Activated CD8-positive, alpha-beta T cell treated with anti-CD3 and anti-CD28 coated beads for 36 hours (primary cell): ENCODE measurements at places on chromosomes 3 and 15. TPM values are rescaled to one million over a fixed set of nuclear protein-coding genes. Genes with fewer than 3 reads are reported as not detected.

GRCh38 chr3:10247679-10248183 is 528 bp upstream of the TATDN2 start:
- peaks cover 68% of the 10 kb centered on the region for H3K36me3 ChIP-seq
- DNase-seq = no peak
- H3K27me3 ChIP-seq = no peaks in the 10 kb centered on the region
- H3K4me3 ChIP-seq = peak overlapping the region; percentile 98

- H3K4me1 ChIP-seq = no peaks in the 10 kb centered on the region
- H3K27me3 ChIP-seq = peaks cover 10% of the 10 kb centered on the region
- DNase-seq = no peak
- H3K27ac ChIP-seq = no peak overlapping the region
- no peaks in the 10 kb centered on the region for H3K36me3 ChIP-seq
These were observed 38.4 kb downstream of the CCDC33 start for GRCh38 chr15:74274470-74275038.

GRCh38 chr15:69303337-69304181 is 4.8 kb downstream of the PAQR5 start:
- no peak overlapping the region for H3K4me3 ChIP-seq
- H3K27me3 ChIP-seq = peaks cover 30% of the 10 kb centered on the region
- DNase-seq = no peak

GRCh38 chr3:196518966-196519717 is 4.0 kb upstream of the SMCO1 start:
- peaks cover 15% of the 10 kb centered on the region for H3K36me3 ChIP-seq
- H3K27me3 ChIP-seq = no peaks in the 10 kb centered on the region
- H3K4me3 ChIP-seq = no peak overlapping the region
- no peak overlapping the region for H3K27ac ChIP-seq
- no peaks in the 10 kb centered on the region for H3K4me1 ChIP-seq

- no peak for DNase-seq
- no peak overlapping the region for H3K4me3 ChIP-seq
- peak overlapping the region; percentile 7 for H3K27ac ChIP-seq
- peaks cover 67% of the 10 kb centered on the region for H3K4me1 ChIP-seq
- peaks cover 10% of the 10 kb centered on the region for H3K27me3 ChIP-seq
- H3K36me3 ChIP-seq = no peaks in the 10 kb centered on the region
These were observed 6.9 kb downstream of the ADAMTS17 start for GRCh38 chr15:100334905-100335304.

DNA sequence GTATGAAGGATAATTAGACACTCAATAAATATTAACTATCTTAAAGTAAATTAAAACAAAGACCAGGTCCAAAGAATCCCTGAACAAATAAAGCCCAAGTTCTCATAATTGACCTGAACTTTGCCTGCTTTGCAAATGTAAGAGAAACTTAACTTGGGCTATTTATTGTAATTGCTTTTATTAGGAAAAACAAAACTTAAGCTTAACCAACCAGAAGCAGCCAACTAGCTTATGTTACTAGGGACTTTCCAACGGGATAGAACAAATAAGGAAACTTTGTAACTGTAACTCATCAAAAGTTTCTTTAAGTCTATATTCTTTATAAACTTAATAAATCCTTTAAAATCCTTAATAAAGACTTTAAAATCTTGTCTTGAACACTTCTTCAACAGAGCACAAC is 48.4 kb downstream of the C3orf38 start:
- no peak overlapping the region for H3K27ac ChIP-seq
- no peaks in the 10 kb centered on the region for H3K36me3 ChIP-seq
- peaks cover 3% of the 10 kb centered on the region for H3K4me1 ChIP-seq
- no peak for DNase-seq
- peaks cover 4% of the 10 kb centered on the region for H3K27me3 ChIP-seq

DNA sequence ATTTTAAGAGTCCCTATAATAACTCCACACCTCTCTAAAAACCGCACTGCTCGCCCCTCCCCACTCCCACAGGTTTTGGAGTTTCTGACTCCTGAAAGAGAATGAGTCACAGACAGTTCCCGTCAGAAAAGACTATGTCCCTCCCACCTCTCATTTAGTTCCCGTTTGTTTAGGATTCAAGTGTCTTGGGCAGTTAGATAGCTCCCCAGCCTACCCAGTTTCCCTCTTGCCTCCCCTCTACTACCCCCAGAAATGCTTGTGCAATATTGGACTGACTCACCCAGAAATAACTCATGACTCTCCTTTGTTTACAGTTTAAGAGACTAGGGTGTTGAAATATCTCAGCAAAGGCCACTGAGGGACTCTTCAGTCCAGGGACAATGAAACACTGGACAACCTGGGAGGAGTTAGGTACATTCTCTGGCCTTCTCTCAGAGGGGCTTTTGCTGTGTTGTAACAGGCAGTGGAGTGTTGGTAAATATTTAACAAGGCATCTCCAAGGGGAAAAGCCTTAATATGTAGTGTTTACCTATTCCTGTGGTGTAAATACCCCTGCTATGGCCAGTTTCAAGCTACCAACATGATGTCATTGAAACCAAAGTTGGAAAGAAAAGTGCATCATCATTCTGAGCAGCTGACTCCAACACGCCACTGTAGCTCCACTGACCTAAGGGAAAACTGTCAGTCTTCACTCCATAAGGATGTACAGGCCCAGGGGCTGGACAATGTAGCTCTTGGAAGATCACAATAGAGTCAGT is 96.1 kb upstream of the CHD2 start:
- DNase-seq = peak; percentile 74
- H3K27me3 ChIP-seq = no peaks in the 10 kb centered on the region
- H3K36me3 ChIP-seq = peaks cover 8% of the 10 kb centered on the region
- peaks cover 24% of the 10 kb centered on the region for H3K4me1 ChIP-seq
- H3K27ac ChIP-seq = peak overlapping the region; percentile 84
- H3K4me3 ChIP-seq = no peak overlapping the region

- H3K27ac ChIP-seq = no peak overlapping the region
- H3K4me1 ChIP-seq = no peaks in the 10 kb centered on the region
- no peaks in the 10 kb centered on the region for H3K36me3 ChIP-seq
- H3K27me3 ChIP-seq = peaks cover 5% of the 10 kb centered on the region
- DNase-seq = no peak
These were observed 152.5 kb upstream of the NPHP3 start for GRCh38 chr3:132874701-132875100.

- DNase-seq = no peak
- H3K27me3 ChIP-seq = no peaks in the 10 kb centered on the region
- H3K4me1 ChIP-seq = peaks cover 39% of the 10 kb centered on the region
- H3K27ac ChIP-seq = no peak overlapping the region
- no peak overlapping the region for H3K4me3 ChIP-seq
- H3K36me3 ChIP-seq = no peaks in the 10 kb centered on the region
These were observed 109.6 kb downstream of the FNDC3B start for GRCh38 chr3:172148702-172149565.

- peaks cover 6% of the 10 kb centered on the region for H3K4me1 ChIP-seq
- no peak overlapping the region for H3K27ac ChIP-seq
- no peaks in the 10 kb centered on the region for H3K36me3 ChIP-seq
- peaks cover 5% of the 10 kb centered on the region for H3K27me3 ChIP-seq
- no peak for DNase-seq
These were observed 213.2 kb upstream of the MRPL3 start for GRCh38 chr3:131716007-131716406.

GRCh38 chr3:122111974-122112373 is 56.8 kb downstream of the CD86 start:
- no peaks in the 10 kb centered on the region for H3K4me1 ChIP-seq
- no peak overlapping the region for H3K4me3 ChIP-seq
- H3K36me3 ChIP-seq = no peaks in the 10 kb centered on the region
- no peak for DNase-seq
- peaks cover 9% of the 10 kb centered on the region for H3K27me3 ChIP-seq

DNA sequence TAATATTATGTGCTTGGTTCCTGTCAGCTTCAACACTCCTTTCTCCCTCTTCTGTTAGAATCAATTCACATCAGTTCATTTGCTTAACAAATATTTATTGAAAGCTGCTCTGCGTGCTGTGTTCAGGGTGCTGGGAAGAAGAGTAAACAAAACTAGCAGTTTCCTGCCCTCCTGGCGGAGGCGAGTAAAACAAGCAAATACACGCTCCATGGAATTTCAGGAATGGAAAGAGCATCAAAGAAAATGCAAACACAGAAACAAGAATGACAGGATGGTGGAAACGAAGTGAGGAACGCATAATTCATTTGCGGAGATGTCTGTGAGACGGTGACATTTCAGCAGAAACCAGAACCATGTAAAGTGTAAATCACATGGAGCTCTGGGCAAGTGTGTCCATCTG is 49.4 kb upstream of the SPTSSB start:
- no peaks in the 10 kb centered on the region for H3K27me3 ChIP-seq
- no peak overlapping the region for H3K27ac ChIP-seq

DNA sequence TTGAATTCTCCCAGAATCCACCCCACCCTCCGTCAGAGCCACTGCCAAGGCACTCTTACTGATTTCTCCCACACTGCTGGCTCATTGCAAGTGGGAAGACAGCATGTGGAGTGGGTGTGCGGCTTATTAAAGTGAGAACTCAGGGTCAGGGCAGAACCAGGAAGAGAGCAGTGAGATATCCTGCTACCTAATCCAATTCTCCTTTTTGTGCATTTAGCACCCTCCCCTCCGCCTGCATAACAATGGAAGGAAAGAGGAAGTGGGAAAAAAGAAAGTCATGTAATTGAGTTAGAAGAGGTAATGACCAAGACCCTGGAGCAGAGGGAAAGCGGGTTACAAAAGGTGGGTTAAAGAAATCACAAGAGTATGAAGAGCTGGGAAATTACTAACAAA is 27.8 kb upstream of the PIK3CB start:
- H3K27ac ChIP-seq = no peak overlapping the region
- no peaks in the 10 kb centered on the region for H3K27me3 ChIP-seq
- H3K36me3 ChIP-seq = no peaks in the 10 kb centered on the region

DNA sequence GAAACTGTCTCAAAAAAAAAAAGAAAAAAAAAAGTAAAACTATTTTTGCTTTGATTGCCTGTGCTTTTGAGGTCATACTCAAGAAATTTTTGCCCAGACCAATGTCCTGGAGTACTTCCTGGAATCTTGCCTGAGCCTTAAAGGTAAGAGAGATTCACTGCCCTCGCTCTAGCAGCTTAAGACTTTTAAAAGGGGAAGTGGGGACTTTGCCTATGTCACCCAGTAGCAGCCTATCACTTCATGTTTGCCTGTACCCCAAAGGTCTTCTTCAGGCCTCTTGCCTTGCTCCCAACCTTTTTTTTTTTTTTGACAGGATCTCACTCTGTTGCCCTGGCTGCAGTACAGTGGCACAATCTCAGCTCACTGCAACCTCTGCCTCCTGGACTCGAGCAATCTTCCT is 18.9 kb upstream of the GOLGB1 start:
- H3K4me1 ChIP-seq = no peaks in the 10 kb centered on the region
- H3K4me3 ChIP-seq = no peak overlapping the region
- H3K27me3 ChIP-seq = peaks cover 1% of the 10 kb centered on the region
- H3K27ac ChIP-seq = no peak overlapping the region
- no peak for DNase-seq
- peaks cover 34% of the 10 kb centered on the region for H3K36me3 ChIP-seq

DNA sequence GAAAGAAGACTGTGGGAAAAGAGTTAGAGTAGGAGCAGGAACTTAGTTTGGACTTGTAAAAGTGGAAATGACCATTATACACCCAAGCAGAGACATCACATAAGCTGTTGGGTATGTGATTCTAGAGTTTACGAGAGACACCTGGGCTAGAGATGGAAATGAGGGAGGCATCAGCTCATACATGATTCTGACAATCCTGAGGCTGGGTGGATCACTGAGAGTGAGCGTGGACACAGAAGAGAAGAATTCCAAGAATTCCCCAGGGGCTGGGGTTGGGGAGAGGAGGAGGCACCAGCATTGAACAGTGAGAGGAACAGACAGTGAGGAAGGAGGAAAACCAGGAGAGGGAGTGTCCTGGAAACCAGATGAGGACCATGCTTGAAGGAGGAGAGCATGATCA is 113.5 kb downstream of the KCNAB1 start:
- peaks cover 15% of the 10 kb centered on the region for H3K27me3 ChIP-seq
- no peak overlapping the region for H3K27ac ChIP-seq
- H3K4me3 ChIP-seq = no peak overlapping the region
- no peaks in the 10 kb centered on the region for H3K4me1 ChIP-seq
- H3K36me3 ChIP-seq = no peaks in the 10 kb centered on the region

GRCh38 chr15:63338170-63338569 is 43.5 kb downstream of the CA12 start:
- no peak overlapping the region for H3K27ac ChIP-seq
- peaks cover 2% of the 10 kb centered on the region for H3K4me1 ChIP-seq
- H3K4me3 ChIP-seq = no peak overlapping the region
- DNase-seq = no peak
- peaks cover 2% of the 10 kb centered on the region for H3K27me3 ChIP-seq

GRCh38 chr15:89593018-89593417 is 17.7 kb downstream of the TICRR start:
- H3K27me3 ChIP-seq = no peaks in the 10 kb centered on the region
- H3K4me3 ChIP-seq = no peak overlapping the region
- DNase-seq = no peak
- H3K27ac ChIP-seq = no peak overlapping the region
- peaks cover 53% of the 10 kb centered on the region for H3K36me3 ChIP-seq

DNA sequence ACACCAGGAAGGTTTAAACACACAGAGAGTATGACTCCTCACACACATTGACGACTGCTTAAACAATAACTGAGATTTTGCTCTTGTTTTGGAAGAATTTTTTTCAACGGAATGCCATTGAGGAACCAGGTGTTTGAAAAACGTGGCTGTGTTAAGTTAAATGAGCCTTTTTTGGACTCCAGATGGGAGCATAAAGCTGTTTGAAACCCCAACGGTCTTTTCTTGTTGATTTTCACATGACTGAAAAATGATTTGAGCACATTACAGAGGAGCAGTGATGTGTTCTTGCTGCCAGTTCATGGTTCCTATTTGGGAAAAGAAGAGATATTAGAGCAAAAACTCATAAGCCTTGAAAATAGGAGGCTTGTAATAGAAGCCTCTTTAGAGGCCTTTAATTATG is 97.8 kb upstream of the SELENOK start:
- H3K27me3 ChIP-seq = peaks cover 9% of the 10 kb centered on the region
- H3K27ac ChIP-seq = no peak overlapping the region
- no peaks in the 10 kb centered on the region for H3K36me3 ChIP-seq
- no peak overlapping the region for H3K4me3 ChIP-seq

IL20RB gene
- total RNA-seq = 1.0 TPM

RHCG gene
- total RNA-seq = not detected

PTPRG gene
- not detected for total RNA-seq

DNAH1 gene
- total RNA-seq = 9.2 TPM

ERC2 gene
- total RNA-seq = 0.18 TPM

GABRB3 gene
- not detected for total RNA-seq

DAZL gene
- total RNA-seq = not detected

EXD1 gene
- not detected for total RNA-seq

LDHAL6B gene
- not detected for total RNA-seq

ZNF80 gene
- 2.3 TPM for total RNA-seq

ITPKA gene
- total RNA-seq = 6.1 TPM

SAXO2 gene
- 2.8 TPM for total RNA-seq
